ENCODE measurements at places on chromosomes 11 and 22.

GRCh38 chr11:130593064-130593463, 144.6 kb downstream of the ADAMTS15 start:
- H3K4me1 ChIP-seq, result no peaks in the 10 kb centered on the region
- no peak overlapping the region for H3K27ac ChIP-seq
- DNase-seq, result no peak
- H3K4me3 ChIP-seq, result no peak overlapping the region
- H3K36me3 ChIP-seq, result no peaks in the 10 kb centered on the region

DNA sequence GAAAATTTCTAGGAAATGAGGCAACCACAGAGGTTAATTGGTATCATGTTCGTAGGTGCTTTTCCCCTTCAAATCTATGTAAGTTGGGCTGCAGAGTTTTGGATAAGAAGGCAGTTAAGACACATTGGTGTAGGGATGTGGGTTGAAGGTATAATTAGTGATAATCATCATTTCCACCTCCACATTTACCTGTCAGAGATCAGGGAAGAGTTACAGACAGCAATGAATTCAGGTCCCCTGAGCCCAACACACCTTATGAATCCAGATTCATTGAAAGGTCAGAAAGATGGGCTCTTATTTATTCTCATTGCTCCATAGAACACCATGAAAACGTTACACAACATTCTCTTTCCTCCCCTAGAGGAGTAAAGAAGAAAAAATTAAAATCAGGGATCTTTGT, 308.7 kb downstream of the C11orf87 start:
- no peaks in the 10 kb centered on the region for H3K27me3 ChIP-seq
- H3K4me3 ChIP-seq, result no peak overlapping the region
- no peak for DNase-seq
- no peak overlapping the region for H3K27ac ChIP-seq

DNA sequence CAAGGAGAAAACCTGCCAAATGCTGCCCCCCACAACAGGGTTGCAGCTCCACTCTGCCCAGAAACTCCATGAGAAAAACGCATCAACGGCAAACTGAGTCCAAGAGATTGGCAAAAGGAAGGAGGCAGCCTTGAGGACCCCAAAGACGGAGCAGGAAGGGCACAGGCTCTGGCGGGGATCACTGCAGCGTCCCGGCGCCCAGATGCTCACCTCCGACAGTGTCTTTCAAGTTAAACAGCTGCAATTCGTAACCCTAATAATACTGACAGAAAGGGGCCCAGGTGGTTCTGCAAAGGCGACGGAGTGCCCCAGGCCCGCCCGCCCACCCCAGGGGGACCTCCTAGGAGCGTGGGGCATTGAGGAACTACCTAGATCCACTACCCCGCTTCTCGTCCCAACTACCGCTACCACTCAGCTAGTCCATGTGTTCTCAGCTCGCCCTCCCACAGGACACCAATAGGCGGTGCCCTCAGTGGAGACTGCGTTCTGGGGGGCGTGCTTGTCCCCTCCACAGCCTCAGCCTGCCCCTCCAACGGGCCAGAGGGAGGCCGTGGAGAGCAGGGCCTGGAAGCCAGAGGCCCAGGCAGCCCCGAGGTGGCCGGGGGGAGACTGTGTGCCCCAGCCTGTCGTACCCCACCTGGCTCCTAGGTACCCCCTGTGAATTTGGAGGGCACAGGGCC, 127.4 kb downstream of the PHF21B start:
- no peak for DNase-seq
- H3K27ac ChIP-seq, result no peak overlapping the region
- H3K36me3 ChIP-seq, result peaks cover 15% of the 10 kb centered on the region
- no peaks in the 10 kb centered on the region for H3K27me3 ChIP-seq
- H3K4me1 ChIP-seq, result no peaks in the 10 kb centered on the region

- H3K36me3 ChIP-seq, result no peaks in the 10 kb centered on the region
- H3K27ac ChIP-seq, result no peak overlapping the region
- H3K4me1 ChIP-seq, result peaks cover 4% of the 10 kb centered on the region
- H3K4me3 ChIP-seq, result peak overlapping the region; percentile 4
- DNase-seq, result no peak
These were observed 1.0 kb downstream of the PAX6 start for GRCh38 chr11:31809857-31810778.

DNA sequence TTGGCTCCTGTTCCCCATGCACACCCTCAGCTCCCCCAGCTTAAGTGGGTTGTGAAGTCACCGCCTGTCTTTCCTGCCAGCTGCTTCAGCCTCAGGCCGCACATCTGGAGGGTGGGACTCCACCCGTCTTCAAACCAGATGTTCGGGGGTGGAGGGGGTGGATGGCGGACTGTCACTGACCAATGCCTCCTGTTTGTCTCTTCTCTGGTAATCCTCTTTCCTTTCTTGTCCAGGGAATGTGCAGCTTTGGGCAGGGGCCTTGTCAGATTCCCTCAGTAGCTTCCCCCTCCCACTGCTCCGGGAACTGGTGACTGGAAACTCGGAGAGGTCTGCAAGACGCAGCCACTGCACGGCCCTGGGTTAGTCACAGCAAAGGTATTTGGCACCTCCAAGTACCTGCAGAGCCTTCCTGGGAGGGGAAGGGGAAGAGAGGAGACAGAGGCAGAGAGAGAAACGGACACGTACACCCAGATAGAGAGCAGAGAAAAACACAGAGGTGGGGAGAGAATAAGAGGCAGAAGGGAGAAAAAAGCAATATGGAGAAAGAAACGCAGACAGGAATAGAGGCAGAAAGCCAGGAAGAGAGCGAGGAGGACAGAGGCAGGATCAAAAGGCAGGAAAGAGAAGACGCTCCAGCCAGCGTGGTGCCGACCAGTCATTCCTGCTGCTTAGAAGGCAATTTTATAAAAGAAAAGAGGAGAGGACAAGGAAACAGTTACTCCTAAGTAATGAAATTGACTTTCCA, 56.1 kb upstream of the TIMP3 start:
- H3K4me1 ChIP-seq, result no peaks in the 10 kb centered on the region
- no peaks in the 10 kb centered on the region for H3K36me3 ChIP-seq
- no peak overlapping the region for H3K4me3 ChIP-seq
- peak; percentile 4 for DNase-seq
- H3K27ac ChIP-seq, result no peak overlapping the region
- no peaks in the 10 kb centered on the region for H3K27me3 ChIP-seq

GRCh38 chr11:128066399-128066798, 521.0 kb downstream of the ETS1 start:
- DNase-seq, result no peak
- no peaks in the 10 kb centered on the region for H3K36me3 ChIP-seq
- no peak overlapping the region for H3K27ac ChIP-seq
- no peaks in the 10 kb centered on the region for H3K27me3 ChIP-seq
- no peak overlapping the region for H3K4me3 ChIP-seq
